ENCODE measurements at places on chromosomes 12 and 14.

GRCh38 chr14:31895206-31895605 lies 181.9 kb upstream of the ARHGAP5 start:
- peak; percentile 54 for DNase-seq

DNA sequence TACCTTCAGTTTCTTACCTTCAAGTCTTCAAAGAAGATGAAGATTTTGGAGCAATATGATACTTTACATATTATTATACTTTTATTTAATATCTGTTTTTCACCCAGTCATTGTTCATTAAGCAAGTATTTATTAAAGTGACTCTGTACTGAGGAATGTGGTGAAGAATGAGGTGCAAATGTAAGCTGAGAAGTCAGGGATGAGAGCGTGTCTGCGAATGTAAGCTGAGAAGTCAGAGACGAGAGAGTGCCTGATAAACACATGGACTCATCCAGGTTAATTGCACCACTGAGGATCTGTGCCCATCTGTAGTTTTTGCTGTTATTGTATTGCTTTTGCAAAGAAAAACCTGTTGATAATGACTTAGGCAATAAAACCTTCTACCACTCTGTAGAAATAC lies 211.9 kb upstream of the FAR2 start:
- no peak for DNase-seq

GRCh38 chr12:107847830-107848229 lies 73.3 kb downstream of the ASCL4 start:
- DNase-seq = no peak

- no peak for DNase-seq
Observed at GRCh38 chr14:78335531-78335930, 165.4 kb downstream of the NRXN3 start.

DNA sequence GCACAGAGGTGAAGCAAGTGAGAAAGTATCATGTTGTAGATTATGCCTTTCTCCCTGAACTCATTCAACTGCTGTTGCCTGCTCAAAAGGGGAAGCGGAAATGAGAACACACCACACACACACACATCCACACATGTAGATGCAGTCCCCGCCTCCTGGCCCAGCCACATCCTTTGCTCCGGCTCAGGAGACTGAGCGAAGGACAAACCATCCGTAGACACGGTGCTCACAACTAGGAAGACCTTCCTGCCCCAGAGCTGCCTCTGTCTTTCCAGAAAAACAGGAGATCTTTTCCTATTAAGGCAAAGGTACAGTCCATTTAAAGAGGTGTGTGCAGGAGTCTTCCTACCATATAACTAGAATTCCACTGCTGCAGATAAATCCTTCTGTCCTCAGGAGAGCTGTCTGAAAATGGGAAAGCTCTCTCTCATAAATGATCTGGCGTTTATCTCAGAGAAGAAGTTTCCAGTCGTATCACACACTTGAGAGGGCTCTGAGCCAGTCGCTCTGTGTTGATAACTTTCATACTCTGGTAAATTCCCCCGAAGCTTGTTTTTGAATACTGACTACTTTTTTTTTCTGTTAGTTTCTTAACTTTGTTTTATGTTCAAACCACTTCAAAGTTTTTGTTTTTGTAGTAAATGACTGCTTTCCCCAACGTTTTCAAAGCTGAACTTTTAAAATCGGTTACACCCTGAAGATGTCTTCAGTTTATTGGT lies at the start of gene TESPA1:
Gene TESPA1 (minus strand): TSS at position 105 of the 719 bp plus-strand sequence. CDS start 10,200 bp downstream, outside the sequence.
- DNase-seq = no peak

- DNase-seq = no peak
Observed at GRCh38 chr12:1604464-1604863, 10.1 kb upstream of the FBXL14 start.

DNA sequence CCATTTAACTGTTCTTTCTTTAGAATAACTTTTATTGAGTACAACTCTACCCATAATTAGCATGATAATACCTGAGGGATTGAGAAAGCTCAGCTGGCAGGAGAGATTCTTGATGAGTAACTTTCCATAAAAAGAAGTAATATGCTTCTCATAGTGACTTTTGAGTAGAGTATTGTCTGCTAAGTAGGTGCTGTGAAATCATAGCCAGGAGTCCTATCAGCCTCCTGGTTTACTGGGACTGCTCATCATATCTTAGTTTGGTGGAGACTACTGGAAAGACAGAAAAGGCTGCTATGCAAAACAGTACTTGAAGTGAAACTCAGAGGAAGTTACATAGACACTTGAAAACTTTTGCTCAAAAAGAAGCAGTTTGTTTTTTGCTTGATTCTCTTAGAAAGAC lies 113.3 kb upstream of the ATP2B1 start:
- no peak for DNase-seq

- DNase-seq = no peak
Observed at GRCh38 chr14:97625477-97625876, 828.3 kb downstream of the VRK1 start.
